ENCODE measurements at places on chromosomes 12 and 14. TPM values are rescaled to one million over a fixed set of nuclear protein-coding genes. Genes with fewer than 3 reads are reported as not detected.
A peak's percentile ranks its signal among the peaks of the same experiment; 100 is the strongest.

Gene HOXC9
- total RNA-seq: 5.1 TPM

GRCh38 chr14:33210311-33210710 is 271.6 kb downstream of the NPAS3 start:
- DNase-seq: no peak

Gene FIGNL2
- total RNA-seq: not detected

DNA sequence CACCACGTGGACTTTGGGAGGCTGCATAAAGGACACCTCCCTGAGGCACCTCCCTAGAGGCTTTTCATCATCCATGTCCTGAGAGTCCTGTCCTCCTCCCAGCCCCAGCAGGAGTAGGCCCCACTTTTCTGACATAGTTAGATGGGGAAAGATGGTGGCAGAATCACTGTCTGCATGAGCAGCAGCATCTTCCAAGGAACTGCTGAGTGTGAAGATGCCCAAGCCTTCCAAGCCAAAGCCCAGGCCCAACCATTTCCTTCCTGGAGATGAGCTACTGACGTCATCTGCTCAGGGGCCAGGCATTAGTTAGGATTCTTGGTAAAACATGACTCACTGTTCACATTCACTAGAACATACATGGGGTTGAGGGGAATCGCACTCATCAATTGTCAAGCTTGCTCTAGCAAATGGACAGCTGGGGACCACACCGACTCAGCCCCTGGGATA is 37.3 kb downstream of the VDR start:
- DNase-seq: peak; percentile 55

Gene KLHL33
- total RNA-seq: not detected

GRCh38 chr12:3950714-3951320 is 77.6 kb upstream of the PARP11 start:
- no peak for DNase-seq

GRCh38 chr12:108511633-108512540 is 3.2 kb upstream of the FICD start:
- DNase-seq: peak; percentile 50

- DNase-seq: peak; percentile 46
These were observed 16.1 kb downstream of the GPR68 start for GRCh38 chr14:91228112-91229004.

- DNase-seq: peak; percentile 58
These were observed 23.6 kb downstream of the TRHDE start for GRCh38 chr12:72295744-72296143.

GRCh38 chr12:90978117-90978770 is 23.3 kb upstream of the CCER1 start:
- peak; percentile 35 for DNase-seq

DNA sequence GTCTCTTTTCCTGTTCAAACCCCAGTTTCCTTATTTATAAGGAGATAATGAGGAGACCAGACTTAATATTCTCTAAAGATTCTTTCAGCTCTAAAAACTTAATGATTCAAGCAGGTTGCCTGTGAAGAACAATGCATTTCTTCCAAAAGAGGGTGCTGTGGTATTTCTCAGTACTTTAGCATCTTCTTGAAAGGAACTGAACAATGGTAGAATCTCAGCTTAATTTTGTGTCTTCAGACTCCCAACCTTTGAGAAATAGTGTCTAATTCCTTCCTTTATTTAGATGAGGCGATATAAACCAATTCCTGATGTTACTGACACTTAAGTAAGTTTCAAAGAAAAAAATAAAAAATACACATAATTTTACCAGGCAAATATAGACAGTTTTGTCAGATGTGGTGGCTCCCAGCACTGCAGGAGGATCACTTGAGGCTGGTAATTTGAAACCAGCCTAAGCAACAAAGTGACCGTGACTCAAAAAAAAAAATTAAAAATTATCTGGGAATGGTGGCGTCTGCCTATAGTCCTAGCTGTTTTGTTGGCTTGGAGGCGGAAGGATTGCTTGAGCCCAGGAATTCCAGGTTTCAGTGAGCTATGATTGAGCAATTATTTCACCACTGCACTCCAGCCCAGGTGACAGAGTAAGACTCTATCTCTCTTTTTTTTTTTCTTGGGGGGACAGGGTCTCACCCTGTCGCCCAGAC is 76.9 kb upstream of the PSMA6 start:
- peak; percentile 31 for DNase-seq

- peak; percentile 40 for DNase-seq
These were observed 4.2 kb downstream of the MUCL1 start for GRCh38 chr12:54858562-54858961.

Gene OR6C75
- not detected for total RNA-seq

DNA sequence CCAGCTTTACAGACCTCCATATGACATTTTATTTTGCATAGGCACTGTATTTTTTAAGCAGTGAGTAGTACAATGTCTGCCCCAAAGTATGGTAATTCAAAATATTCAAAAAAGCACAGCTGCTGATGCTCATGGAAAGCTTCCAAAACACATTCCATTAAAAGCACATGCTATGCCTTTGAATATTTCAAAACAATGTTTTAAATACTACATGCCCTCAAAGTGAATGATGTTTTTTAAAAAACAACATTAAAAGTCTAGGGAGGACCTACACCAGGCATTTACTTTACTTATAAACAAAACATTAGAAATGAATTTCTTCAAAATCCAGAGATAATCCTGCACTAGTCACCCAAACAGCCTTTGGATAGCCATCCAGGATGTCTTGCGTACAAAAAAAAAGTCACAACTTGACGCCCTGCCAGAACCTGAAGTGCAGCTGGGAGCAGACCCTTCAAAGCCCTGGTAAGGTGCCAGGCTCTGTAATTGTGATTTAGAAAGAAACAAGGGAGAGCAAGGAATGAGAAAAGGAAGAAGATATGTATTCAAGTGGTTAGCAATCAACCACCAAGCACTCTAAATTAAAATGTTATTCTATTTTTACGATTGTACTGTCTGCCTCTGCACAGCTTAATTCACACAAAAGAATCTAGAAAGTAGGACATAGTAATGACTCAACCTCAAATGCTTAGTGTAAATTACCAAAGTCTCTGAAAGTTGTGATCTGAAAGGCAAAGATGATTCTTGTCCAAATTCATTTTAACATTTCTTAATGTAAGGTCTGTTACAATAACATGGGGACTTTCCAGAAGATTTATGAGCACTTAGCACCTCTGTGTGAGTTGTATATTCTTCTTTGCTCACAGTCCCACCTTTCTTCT is 31.9 kb downstream of the CEP83 start:
- peak; percentile 2 for DNase-seq

GRCh38 chr12:89494411-89495231 is 30.0 kb downstream of the GALNT4 start:
- DNase-seq: peak; percentile 48

GRCh38 chr12:89208661-89209096 is 143.6 kb downstream of the DUSP6 start:
- DNase-seq: no peak

DNA sequence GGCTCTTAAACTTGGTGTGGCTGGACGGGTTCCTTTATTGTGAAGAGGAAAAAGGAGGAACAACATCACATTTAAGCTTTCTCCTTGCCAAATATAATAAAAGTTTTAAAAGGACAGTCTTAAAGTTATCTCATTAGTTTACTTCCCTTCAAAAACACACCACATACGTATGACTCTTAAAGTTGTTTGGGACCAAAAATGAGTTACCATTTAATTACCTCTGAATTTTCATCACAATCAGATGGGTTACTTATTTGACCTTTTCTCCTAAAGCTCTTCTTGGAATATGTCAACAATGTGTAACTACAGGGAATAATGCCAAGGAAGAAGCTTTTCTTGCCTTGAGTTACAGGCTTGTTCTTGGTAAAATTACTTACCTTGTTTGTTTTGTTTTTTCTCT is 16.4 kb downstream of the RAB21 start:
- DNase-seq: no peak

GRCh38 chr14:34013721-34014060 is 62.8 kb upstream of the EGLN3 start:
- DNase-seq: no peak

Gene SMIM41
- not detected for total RNA-seq

DNA sequence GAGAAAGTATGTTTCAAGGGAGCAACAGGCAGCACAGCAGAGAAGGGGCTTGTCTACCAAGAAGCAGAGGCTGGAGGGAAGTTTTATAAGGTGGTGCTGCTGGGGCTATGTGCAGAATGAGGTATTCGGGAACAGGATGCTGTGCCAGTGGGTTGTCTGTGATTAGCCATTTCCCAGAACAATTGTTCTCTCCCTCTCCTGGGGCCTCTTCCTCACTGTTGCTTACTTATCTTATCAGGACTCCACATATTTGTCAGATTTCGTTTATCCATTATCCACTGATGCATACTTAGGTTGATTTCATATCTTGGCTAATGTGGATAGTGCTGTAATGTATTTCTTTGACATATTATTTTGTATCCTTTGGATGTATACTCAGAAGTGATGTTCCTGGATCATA is 195.1 kb upstream of the RTL1 start:
- no peak for DNase-seq

Gene LRFN5
- not detected for total RNA-seq

DNA sequence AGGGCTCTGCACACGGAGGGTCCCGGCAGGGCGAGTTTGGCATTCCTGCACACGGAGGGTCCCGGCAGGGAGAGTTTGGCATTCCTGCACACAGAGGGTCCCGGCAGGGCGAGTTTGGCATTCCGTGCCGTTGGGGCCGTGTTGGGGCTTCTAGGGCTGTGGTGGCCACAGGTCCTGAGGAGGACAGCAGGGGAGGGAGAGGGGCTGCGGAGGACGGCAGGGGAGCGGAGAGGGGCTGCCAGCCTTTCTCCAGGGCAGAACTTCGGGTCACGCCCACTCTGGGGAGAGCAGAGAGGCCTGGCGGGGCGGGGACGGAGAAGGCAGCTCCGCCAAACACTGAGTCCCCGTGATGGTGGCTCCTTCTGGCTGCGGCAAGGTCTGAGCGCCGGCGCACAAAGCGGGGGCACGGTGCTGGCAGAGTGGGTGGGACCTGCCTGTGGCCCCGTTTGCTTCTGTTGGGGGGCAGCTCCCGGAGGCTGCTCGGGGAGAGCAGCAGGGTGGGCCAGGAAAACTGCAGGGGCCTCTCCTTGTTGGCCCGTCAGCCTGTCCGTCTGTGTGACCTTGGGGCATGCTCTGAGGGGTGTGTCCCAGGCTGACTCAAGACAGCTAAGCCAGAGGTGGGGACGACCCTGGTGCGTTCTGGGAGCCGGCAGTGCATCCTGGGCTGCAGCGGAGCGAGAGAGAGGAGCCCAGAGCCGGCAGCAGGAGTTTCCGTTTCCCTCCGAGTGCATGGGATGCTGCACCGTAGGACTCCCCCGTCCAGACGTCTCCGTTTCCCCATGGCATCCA is 60.2 kb downstream of the LRCOL1 start:
- no peak for DNase-seq

Gene ESR2
- not detected for total RNA-seq

GRCh38 chr12:32312049-32312670 is 87.2 kb upstream of the FGD4 start:
- peak; percentile 45 for DNase-seq

DNA sequence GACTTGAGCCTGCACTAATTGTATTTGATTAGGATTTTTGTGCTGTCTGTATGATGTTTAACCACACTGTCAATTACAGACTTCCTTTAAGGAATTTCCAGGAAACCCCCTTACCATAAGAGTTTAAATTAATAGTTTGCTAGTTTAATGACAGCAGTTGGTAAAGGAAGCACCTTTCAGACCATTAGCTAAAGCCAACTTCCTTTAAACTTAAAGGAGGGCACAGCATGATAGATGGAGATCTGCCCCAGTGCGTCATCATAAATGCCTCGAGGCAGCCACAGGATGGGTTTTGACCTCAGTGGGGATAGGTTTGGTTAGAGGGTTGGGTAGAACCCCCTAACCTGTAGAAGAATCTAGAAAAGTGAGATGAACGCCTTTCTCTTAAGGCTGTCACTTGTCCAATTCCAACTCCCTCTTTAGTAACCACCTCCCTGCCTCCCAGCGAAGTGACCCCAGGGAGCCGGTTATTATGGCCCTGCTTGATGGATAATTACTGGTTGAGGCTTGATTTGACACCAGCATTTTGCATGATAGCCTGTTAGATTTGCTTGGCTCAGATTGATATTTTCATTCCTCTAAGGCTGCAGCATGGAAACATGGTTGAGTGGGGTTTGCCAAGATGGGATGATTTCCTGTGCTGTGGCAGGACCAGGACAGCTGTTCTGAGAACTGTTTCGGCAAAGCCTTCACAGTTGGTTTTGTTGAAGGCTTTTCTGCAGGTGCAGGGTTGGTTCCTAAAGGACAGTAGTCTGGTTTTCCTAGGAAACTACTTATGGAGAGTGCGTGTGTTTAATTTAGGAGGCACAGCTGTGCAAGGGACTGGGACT is 62.7 kb downstream of the CHST11 start:
- DNase-seq: no peak

GRCh38 chr12:112855375-112855774 is 51.4 kb upstream of the OAS1 start:
- DNase-seq: no peak

- peak; percentile 93 for DNase-seq
These were observed at the start of gene YARS2 for GRCh38 chr12:32755654-32756475. Gene YARS2 (minus strand): TSS chr12:32755897. CDS start chr12:32755874, 23 bp downstream.

DNA sequence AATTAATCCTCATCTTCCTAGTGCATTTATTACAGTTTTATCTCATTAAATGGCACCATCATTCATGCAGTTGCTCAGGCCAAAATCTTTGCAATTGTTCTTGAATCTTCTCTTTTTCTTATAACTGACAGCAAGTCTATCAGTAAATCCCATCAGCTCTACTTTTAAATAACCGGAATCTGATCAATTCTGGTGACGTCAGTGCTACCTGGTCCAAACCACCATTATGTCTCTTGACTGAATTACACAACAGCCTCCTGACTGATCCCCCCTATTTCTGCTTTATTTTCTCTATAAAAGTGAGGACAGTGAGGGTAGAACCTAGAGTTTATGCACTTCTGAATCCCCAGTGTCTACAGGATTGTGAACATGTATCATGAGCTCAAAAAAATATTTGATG is 787.4 kb downstream of the AACS start:
- DNase-seq: no peak

DNA sequence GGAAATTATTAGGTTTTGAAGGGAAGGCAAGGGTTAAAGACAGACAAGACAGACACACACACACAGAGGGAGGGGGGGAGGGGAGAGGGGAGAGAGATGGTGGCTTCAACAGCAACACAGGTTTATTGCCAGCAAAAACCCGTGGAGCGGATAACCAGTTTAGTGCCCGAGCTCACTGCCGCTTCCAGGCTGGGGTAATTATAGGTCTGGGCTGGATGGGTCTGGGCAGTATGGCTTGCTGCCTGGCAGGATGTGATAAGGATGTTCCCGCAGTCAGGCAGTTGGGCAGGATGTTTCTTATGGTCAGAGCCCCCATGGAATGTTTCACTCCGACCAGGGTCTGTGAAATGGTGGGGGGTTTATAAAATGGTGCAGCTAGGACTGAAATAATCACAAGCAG is 4.4 kb upstream of the TDRD9 start:
- no peak for DNase-seq

GRCh38 chr14:95163132-95163531 is 5.8 kb upstream of the DICER1 start:
- no peak for DNase-seq

- no peak for DNase-seq
These were observed 3.0 kb downstream of the ANKRD9 start for GRCh38 chr14:102506626-102506925.

DNA sequence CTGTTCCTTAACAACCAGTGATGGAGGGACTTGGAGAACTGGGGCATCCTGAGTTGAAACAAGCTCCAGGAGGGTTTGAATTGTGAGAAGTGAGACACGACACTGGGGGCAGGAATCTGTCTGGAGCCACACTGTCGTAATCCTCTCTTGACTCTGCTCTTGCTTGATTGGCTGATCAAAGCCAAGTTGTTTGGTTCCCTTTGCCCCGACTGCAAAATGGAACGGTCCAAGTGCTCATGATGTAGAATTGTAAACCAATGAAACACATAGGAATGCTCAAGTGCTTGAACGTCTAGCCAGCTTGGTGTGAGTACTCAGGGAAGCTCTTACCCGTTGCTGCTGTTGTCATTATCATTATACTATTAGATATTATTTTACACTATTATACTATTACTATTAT is 98.1 kb downstream of the TMEM132C start:
- DNase-seq: no peak

Gene ENDOU
- not detected for total RNA-seq
